ENCODE measurements at places on chromosomes 7 and 10.

DNA sequence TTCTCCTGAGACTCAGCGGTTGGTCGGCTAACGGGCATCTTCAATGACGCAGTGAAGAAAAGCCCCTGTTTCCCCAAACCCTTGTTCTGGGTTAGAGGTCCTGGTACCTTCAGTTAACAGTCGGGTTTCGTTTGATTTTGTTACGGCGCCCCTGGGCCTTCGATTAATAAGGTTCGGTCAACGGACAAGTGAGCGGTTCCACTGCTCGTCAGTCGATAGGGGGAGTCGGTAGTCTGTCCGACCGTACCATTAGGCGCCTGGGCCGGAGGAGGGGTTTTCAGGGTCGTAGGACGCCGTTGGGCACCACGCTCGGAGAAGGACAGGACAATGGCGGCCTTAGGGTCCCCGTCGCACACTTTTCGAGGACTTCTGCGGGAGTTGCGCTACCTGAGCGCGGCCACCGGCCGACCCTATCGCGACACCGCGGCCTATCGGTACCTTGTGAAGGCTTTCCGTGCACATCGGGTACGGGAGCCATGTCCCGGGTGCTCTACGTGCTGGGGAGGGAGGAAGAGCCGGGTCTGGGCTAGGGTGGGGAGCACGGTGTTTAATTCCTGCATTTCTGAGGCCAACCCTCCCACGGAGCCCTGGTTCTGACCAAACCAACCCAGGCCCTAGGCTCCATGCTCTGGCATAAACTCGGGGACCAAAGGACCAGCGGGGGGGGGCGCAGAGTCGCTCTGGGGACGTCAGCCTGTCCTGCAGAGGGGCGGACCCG, at the start of gene FMC1:
Gene FMC1, plus strand, starts transcription at position 280 of the 718 bp plus-strand sequence. Its CDS starts 48 bp downstream, at position 328.
- peak; percentile 78 for DNase-seq

GRCh38 chr10:34528320-34528719, 286.8 kb downstream of the PARD3 start:
- DNase-seq: no peak

DNA sequence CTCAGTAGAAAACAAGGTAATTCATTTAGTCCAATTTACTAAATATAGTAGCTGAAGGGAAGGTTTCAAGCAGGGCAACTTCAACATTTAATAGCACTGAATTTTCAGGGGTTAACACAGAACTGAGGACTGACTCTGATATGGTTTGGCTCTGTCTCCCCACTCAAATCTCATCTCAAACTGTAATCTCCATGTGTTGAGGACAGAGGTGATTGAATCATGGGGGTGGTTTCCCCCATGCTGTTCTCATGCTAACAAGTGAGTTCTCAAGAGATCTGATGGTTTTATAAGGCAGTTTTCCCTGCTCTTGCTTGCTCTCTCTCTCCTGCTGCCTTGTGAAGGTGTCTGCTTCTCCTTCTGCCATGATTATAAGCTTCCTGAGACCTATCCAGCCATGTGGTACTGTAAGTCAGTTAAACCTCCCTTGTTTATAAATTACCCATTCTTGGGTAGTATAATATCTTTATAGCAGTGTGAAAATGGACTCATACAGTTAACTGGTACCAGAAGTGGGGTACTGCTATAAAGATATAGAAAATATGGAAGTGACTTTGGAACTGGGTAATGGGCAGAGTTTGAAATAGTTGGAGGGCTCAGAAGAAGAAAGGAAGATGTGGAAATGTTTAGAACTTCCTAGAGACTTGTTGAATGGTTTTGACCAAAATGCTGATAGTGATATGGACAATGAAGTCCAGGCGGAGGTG, 9.8 kb upstream of the UMAD1 start:
- no peak for DNase-seq

- DNase-seq: no peak
These were observed 55.5 kb upstream of the LHFPL3 start for GRCh38 chr7:104272767-104273384.

DNA sequence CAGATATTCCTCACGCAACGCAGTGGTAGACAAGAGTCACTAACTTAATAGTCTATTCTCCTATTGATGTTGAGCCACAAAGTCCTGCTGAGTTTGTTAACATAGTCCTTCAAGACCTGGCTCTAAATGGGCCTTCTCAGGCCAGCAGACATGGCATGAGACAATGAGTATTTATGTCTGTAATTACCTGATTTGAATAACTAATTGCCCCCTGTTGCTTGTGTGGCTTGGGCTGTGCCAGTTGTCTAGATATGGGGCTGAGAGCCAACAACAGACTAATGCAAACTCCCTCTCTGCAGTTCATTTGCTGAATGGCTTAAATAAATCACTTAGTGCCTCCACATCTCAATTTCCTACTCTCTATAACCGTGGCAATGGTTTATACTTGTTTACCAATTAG, 65.5 kb upstream of the VWC2 start:
- DNase-seq: no peak

Measured in activated naive CD4-positive, alpha-beta T cell (primary cell).